ENCODE measurements at places on chromosomes 16 and 17.

DNA sequence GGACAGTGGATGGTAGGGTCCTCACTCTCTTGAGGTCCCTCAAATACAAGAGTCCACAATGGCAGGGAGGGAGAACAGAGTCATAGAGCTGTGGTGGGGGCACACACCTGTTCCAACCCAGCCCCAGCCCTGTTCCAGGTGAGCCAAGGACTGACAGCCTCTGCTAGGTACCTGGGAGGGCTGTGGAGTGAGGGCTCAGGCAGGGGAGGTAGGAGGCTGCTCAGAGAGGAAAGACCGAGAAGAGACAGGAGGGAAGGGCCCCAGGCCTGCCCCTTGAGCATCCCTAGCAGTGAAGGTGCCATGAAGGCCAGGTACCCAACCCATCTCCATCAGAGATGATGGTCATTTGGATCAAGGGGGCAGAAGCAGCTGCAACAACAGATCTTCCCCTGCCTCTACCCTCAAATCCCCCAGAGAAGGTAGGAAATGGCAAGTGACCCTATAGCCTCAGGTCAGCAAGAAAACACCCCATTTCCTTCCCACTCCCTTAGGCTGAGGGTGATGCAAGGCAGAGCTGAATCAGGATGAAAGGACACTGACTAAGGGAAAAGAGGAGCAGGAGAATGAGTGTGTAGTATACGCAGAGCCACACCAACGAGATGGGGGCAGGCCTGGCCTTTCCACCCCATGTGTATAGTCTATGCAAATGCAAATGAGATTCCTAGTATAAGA lies 28.6 kb downstream of the CD300LG start:
- no peak for DNase-seq

DNA sequence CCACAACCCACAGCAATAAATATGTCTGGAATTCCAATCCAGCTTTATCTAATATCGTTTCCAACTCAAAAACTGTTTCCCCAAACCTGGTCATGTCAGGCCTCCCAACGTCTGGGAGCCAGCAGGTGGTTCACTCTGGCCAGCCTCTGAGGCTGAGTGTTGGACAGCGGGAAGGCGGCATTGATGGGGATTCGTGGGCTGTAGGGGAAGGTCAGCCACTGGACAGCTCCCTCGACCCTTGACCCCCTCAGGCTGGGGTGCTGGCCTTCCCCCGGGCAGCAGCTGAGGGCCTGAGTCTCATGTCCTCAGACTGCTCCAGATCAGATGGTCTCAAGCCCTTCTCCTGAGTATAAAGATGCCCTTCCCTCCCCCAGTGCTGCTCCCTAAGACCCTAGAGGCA lies 50.2 kb downstream of the SDK2 start:
- no peak for DNase-seq

DNA sequence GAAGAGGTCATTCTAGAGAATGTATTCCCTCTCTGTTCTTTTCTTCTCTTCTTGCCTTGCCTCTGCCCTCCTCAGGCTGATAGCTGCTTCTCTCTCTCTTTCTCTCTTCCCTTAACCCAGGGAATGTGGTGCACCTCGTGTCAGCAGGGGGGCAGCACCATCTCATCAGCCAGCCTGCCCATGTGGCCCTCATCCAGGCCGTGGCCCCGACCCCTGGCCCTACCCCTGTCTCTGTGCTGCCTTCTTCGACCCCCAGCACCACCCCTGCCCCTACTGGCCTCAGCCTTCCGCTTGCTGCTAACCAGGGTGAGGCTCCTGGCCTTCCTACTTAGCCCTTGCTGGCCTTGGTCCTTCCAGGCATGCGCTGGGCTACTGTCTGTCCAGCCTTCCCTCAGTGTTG lies 23.5 kb downstream of the SRCAP start:
- no peak for DNase-seq

DNA sequence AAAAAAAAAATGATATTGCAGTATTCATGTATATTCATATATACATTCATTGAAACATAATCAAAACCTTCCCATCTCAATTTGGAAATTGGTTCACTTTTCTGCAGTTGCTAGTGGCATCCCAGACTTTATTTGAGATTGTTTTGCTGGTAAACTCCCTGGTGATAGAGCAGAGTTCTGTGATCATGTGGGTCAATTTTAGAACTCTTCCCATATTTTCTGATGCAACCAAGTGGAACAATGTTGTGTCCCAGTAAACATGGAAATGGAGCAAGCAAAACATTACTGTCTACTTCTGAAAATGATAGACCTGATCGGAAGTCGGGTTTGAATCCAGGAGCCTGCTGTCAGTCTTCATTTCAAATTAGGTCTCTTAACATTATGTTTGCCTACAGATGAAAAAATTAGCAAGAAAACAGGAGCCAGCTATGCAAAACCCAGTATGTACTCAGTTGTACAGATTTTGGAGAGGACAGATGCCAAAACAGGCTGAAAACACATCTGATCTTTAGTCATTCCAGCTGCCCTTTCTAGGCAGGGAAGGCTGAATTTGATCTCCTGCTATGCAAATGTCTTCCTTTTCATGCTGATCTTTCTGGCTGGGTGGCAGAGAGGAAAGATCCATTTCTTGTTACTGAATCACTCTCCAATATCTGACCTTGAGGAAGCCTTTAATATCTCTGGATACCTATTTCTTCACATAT lies 786.6 kb upstream of the SOX9 start:
- no peak for DNase-seq

GRCh38 chr17:49280061-49280460 lies 49.5 kb upstream of the PHOSPHO1 start:
- DNase-seq = no peak
